ENCODE measurements at places on chromosomes 3 and 15.
A peak's percentile ranks its signal among the peaks of the same experiment; 100 is the strongest.

DNA sequence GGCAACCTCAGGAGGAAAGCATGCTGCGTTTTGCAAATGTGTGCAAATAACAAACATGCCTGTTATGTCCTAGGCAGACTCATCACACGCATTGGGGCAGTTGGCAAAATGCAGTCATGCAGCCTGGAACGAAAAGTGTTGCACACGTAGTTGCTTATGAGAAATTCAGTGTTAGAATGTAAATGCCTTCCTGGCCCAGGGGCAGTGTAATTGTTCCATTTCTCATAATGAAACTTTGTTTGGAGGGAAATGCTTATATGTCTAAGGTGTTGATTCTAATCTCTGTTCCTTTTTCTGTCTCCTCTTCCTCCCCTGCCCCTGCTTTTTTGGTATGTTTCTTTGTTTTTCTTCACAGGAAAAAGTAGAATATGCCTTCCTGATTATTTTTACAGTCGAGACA is 156.0 kb downstream of the CACNA1D start:
- DNase-seq = no peak

GRCh38 chr3:185188816-185189215 is 36.0 kb upstream of the C3orf70 start:
- peak; percentile 64 for DNase-seq

GRCh38 chr3:195004512-195005250 is 266.3 kb downstream of the XXYLT1 start:
- DNase-seq = no peak

- DNase-seq = no peak
These were observed 30.1 kb downstream of the FBLN2 start for GRCh38 chr3:13579063-13579462.

GRCh38 chr3:129795186-129796010 is 98.1 kb downstream of the TMCC1 start:
- DNase-seq = no peak

GRCh38 chr3:179299999-179300613 is 22.7 kb upstream of the ZNF639 start:
- no peak for DNase-seq

- DNase-seq = no peak
These were observed 89.3 kb downstream of the LPP start for GRCh38 chr3:188243124-188243795.

GRCh38 chr3:51712511-51712931 is 5.7 kb downstream of the GRM2 start:
- no peak for DNase-seq

Measured in NCI-H1105 treated with DMSO at 0.1 percent for 48 hours (cell line).